ENCODE measurements at places on chromosomes 2 and 18.

DNA sequence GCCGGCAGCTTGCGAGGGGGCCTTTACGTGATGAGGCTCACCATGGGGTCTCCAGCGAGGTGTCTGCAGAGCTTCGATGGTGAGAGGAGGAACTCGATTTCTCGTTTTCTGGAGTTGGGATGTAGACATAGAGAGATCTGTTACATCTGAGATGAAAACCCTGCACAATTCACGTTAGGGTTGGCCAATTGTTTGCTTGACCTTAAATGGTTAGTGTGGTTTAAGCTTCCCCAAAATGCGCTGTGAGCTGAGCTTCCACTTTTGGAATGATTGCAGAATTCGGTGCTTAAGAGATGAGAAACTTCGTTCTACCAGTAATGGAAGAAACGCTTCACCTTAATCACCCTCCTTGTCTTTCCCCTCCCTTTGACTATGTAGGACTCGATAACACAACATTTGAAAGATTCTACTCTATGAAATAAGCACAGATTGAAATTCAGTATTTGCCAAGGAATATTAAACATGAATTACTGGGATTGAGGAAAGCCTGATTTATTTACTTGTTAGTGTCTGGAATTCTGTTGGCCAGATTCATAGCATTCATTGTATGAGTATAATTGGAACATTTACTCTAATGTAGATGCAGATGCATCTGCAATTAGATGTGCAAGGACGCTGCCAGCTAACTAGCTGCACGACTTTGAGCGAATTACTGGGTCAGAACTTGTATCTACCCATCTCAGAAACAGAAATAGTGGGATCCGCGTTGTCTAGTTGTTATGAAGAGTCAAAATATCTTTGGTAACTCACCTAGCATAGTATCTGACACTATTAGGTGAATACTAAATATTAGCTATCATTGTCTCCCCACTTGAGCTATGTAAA, 1.6 kb upstream of the KLF7 start:
- no peak for DNase-seq

DNA sequence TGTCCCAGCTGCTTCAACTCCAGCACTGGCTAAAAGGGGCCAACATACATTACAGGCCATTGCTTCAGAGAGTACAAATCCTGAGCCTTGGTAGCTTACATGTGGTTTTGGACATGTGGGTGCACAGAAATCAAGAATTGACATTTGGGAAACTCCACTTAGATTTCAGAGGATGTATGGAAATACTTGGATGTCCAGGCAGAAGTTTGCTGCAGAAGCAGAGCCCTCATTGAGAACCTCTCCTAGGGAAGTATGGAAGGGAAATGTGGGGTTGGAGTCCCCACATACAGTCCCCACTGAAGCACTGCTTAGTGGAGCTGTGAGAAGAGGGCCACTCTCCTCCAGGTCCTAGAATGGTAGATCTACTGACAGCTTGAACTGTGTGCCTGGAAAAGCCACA, 218.0 kb upstream of the CWC22 start:
- no peak for DNase-seq

- no peak for DNase-seq
Observed at GRCh38 chr18:39349801-39350200, 1784.2 kb upstream of the CELF4 start.

DNA sequence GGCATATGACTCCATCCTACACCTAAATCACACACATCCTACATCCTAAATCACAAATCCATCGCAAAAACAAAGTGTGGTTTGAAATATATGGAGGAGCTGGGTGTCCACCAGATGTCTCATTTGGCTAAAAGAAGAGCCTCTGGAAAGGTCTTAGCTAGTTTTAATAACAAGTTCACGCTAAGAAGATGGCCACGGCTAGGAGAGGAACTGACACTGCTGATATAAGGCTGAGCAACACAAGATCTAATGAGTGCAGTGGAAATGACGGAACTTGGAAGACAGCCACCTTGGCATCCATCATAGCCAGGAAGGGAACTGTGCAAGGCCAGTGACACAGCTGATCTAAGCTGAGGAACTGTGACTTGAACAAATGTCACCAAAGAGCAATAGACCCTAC, 60.0 kb upstream of the AGAP1 start:
- DNase-seq: no peak

DNA sequence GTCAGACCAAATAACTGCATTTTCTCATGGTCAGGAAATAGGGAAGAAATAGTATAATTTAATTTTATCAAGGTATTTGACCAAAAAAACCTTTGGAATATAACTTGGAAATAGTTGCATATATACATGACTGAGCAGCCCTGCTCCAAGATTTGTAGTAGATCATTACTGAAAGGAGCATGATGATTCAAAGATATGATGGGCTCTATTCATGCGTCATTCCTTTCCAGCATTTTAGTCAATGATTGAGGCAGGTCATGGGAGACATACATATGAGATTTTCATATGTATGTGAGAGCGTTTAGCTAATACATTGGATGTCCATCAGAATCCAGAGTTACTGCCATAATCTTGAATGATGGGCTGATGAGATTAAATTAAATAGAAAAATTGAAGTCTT, 74.5 kb downstream of the CAB39 start:
- DNase-seq: no peak

- no peak for DNase-seq
Observed at GRCh38 chr2:235868645-235869044, 299.5 kb downstream of the GBX2 start.

- no peak for DNase-seq
Observed at GRCh38 chr2:120261387-120262006, 8.8 kb downstream of the RALB start.

DNA sequence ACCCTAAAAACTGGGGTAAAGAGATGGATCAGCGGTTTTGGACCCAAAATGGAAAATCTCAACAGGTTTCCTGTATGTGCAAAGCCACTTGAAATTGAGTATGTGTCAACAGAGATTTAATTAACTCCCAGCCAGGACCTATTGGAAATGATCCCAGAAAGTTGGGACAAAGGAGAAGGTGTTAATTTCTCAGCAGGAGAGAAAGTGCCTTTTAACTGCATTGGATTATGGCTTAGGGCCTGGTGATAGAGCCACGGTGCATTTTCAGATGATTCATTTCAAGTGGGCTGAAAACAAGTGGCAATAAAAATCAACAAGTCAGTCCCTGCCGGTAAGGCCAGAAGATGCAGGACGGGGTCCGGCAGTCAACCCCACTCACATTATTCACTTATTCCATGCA, 80.2 kb upstream of the BCL11A start:
- DNase-seq: no peak

- no peak for DNase-seq
Observed at GRCh38 chr18:10153924-10154752, 240.3 kb downstream of the VAPA start.

GRCh38 chr2:23761638-23762037, 165.3 kb downstream of the ATAD2B start:
- DNase-seq: no peak

DNA sequence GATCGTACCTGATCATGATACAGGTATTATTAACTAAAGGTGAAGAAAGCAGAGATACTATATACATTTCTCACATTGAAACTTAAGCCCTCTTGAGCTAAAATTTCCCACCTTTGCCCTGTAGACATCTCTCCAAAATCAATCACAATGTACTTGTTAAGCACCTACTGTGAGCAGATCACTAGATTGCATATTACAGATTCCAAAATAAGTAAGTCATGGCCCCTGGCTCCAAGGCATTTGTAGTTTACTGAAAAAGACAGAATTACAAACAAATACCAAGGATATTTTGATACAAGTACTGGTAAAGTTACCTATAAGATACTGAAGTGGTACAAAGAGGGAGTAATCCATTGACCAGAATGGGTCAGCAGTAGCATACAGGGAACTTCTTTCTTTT, 455.3 kb downstream of the STK39 start:
- DNase-seq: no peak

GRCh38 chr18:41466436-41467160, 488.4 kb upstream of the PIK3C3 start:
- no peak for DNase-seq

DNA sequence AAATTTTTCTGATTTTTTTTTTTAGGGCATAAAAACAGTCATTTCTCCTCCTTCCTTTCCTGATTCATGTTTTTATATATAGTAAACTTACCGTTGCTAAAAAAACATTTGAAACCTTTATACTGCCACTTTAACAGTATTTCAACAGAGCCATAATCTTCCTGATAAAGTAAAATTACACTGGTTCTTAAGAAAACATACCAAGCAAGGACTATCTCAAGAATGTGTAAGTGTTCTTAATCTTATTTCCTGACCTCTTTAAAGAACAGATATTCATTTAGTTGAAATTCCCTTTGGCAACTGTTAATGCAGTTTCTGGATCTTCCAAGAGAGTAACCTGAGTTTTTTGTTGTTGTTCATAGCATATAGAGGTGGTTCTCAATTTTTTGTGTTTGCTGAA, 26.6 kb upstream of the COLEC12 start:
- DNase-seq: no peak

DNA sequence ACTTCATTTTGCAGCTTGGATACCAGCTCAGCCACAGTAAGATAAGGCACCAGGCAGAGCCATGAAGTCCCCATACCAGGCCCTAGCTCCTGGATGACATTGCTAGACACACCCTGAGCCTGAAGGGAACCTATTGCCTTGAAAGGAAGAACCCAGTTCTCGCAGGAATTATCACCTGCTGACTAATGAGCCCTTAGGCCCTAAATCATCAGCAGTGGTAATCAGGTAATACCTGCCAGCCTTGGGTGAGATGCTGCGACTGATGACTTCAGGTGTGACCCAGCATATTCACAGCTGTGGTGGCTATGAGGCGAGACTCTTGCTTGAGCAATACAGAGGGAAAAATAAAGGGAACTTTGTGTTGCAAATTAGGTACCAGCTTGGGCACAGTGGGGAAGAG, 24.9 kb downstream of the CLK1 start:
- no peak for DNase-seq

- DNase-seq: no peak
Observed at GRCh38 chr18:59455728-59456276, 96.7 kb upstream of the LMAN1 start.

GRCh38 chr2:241298673-241299072, 16.8 kb downstream of the HDLBP start:
- no peak for DNase-seq

DNA sequence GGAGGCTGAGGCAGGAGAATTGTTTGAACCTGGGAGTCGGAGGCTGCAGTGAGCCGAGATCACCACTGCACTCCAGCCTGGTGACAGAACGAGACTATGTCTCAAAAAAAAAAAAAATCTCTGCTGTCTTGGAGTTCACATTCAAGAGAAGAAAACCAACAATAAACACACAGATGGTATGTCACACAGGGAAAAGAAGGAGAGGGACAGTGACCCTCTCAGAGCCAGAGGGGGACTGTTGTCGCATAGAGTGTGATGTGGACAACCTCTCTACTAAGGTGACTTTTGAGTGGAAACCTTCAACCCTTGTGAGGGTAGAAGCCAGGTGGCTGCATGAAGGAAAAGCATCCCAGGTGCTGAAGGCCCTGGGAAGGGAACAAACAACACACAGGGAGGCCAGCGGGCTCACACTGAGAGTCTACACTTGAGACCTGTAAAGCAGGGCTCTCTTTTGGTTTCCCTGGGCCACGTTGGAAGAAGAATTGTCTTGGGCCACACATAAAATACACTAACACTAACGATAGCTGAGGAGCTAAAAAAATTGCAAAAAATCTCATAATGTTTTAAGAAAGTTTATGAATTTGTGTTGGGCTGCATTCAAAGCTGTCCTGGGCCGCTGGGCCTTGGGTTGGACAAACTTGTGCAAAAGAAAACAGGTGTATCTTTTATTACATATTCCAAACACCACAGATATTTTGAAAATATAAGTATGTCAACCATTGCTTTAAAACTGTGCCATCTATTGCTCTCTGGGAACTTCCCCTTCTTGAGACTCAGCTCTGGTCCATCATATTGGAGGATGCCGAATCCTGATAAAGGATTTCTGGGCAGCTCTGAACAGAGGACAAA, 136.0 kb downstream of the DDX1 start:
- no peak for DNase-seq

GRCh38 chr2:42835577-42836371, 43.4 kb upstream of the HAAO start:
- DNase-seq: no peak

DNA sequence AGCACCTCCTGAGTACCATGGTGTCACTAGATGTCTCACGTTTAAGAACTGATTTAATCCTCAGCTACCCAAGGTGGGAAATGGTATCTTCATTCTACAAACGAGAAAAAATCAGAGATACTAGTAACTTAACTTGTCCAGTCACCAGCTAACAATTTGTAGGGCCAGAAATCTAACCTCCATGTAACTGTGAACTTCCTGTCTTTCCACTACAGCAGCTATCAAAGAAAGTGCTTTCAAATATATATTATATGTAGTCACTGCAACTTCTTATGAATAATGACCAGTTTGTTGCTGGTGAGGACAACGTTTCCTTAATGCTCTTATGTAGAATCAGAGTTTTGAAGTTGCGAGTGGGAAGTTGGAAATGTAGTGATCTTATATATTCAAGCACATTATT, 1.9 kb downstream of the REV1 start:
- DNase-seq: no peak

- no peak for DNase-seq
Observed at GRCh38 chr2:112910219-112910618, 746 bp upstream of the IL37 start.

GRCh38 chr2:237923481-237924163, 43.2 kb upstream of the UBE2F start:
- peak; percentile 79 for DNase-seq

DNA sequence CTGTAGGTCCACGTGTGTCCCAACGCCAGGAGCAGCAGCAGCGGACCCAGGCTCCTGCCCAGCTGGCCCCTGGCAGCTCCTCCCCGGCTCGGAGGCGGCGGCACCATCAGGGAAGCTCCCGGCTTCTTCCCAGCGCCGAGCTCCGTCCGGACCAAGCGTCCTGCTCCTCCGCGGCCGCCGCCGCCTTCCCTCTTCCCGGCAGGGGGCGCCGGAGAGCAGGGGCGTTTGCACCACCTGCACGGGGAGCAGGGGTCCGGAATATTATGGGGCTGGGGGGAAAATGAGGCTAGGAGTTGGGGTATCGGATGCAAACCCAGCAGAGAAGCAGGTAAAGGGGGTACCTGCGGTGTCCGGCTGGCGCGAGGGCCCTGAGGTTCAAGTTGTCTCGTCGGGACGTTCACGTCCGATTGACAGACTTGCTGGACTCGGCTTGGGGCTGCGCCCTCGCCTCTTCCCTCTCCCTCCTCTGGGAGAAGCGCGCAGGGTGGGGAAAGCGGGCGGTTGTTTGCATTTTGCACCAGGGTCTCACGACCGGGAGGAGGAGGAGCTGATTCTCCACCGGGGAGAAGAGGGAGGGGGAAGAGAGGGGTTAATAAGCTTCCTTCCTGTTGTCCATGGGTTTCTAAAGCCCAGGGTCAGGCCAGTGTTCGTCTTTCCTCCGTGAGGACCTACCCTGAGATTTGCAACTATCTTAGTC, at the start of gene CCBE1:
CCBE1 (minus strand) TSS at position 188 of the 697 bp plus-strand sequence.
- DNase-seq: no peak

DNA sequence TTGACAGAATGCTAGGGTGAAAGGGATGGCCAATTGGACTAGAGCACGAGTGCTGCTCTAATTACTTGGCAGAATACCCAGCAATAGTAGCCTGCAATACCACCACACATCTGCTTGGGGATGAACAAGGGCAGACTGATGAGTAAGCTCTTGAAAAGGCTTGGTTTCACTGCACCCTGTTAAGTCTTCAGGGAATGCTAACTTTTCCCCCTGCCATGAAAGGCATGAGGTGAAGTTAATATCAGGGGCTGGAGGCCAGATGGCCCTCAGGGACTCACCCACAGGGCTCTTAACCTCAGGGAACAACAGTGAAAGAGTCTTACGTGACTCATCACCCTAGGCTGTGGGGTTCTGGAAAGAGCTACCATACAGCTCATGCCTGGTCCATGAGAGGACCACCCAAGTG, 51.7 kb upstream of the MYL1 start:
- DNase-seq: no peak

Measured in T-cell (primary cell).